ENCODE measurements at places on chromosomes 2 and 18.

DNA sequence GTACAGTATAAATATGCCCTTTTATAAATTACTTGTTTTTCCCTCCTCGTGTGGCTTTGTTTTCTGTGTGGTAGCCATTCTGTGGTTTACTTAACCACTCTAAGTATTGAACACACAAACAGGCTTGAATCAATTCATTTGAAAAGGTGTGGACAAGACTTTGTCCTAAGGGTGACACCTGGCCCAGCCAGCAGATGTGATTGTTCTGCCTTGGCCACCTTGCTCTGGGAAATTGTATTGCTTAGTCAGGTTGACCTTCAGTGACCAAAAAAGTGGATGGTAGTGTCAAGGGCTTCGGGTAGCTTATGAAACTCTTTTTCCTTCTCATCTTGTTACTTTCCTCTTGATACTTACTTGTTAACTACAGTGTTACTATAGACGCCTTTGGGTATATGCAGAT is 61.9 kb downstream of the DGKD start:
- DNase-seq = no peak

DNA sequence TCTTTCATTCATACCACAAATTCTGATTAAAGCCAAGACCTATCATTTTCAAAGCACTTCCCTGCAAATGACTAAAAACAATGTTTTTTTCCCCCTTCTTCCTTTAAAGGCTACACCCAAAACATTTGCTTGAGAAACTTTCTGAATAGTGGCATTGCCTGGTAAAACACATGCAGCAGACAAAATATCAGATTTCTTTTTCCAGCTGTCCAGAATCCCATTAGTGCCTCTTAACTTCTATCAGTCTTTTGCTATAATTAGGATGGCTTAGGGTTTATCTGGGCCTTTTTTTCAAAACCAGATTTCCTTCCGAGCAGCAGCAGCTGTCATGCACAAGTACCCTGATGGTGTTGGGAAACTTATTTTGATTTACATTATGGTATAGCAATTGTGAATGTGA is 50.6 kb downstream of the ALPK2 start:
- no peak for DNase-seq

GRCh38 chr2:29025711-29026110 is 44.6 kb downstream of the TOGARAM2 start:
- no peak for DNase-seq

DNA sequence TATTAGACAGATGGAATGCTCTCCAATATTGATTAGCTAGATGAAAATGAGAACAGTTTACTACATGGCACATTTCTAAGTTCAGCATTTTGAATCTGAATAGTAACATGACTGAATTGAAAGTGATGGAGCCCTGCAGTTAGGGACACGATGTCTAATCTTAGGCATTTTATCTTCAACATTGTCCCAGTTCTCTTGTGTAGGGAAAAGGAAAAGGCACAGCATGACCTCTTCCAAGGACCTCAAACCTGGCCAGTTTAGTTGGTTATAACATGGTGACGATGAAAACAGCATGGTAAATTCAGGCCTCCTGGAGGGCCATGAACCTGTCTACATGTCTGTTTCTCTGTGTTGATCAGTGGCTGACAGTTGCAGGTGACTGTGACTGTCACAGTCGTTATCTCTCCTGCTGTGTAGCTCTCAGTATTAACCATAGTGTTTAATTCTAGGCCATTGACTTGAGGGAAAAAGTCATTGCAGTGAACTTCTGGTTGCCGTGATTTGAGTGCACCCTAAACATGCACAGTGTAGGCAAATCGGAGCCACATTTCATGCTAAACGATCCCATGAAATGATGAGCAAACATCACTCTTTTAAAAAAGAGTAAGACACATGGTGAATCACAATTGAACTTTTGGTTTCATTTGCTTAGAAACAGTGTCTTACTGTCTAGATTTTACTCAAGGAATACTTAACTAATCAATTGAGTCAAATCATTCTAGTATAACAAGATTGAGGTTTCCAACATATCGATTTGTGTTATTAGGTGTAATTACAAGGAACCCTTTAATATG is 129.7 kb downstream of the PHLPP1 start:
- no peak for DNase-seq

DNA sequence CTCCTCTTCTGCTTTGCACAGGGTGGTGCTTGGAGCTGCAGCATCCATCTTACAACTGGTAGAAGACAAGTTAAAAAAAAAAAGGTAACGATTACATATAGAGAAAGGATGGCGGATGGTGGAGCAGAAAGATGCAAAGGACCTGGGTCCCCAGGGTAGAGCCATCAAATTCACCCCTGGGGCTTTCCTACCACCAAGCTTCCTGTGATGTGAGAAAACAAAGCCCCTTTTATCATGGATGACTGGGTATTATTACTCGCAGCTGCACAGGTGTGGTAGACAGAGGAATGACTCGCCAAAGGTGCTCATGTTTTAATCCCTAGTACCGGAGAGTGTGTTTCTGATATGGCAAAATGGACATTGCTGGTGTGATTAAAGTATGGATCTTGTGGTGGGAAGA is 1.3 kb upstream of the ACOXL start:
- no peak for DNase-seq

- DNase-seq = no peak
Measured at GRCh38 chr2:240598311-240598911, 11.9 kb downstream of the CAPN10 start.

- no peak for DNase-seq
Measured at GRCh38 chr2:216119986-216120385, 10.8 kb downstream of the XRCC5 start.

GRCh38 chr2:236943068-236943467 is 142.6 kb upstream of the COPS8 start:
- no peak for DNase-seq

DNA sequence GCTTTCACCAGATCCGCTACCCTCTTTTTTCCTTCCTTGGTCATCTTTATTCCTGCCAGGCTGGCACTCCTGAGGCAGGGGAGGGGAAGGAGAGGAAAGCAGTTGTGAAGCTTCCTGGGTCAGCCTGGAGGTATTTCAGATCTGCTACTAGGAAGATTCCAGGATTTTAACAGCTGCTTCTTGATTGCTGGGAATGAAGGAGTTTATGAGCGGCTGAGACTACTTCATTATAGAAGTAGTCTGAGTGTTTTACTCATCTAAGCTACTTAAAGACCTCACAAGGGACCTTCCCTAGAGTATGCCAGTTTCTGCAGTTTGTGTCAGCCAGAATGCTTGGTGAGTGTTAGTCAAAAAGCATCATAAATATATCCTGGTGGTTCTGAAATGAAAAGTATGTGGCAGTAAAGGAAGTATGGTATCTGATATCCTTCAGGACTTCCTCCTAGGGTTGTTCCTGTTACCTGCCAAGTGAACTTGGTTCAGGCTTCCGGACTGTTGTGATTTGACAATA is 1.9 kb downstream of the TANC1 start:
- peak; percentile 60 for DNase-seq

DNA sequence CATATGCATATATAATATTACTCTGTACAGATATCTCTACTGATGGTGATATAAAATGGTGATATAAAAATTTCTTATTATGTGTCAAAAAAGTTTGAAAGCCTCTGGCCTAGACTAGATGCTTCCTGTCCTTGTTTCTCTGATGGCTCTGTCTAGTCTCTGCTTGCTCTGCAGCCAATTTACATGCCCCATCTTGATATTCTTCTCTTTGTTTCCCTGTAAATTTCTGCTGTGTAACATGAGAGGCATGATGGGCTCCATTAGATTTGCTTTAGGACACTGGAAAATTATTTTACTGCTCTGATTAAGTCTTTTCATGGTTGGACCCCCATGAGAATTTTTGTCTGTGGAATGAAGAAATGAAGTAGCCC is 24.3 kb downstream of the BABAM2 start:
- no peak for DNase-seq

DNA sequence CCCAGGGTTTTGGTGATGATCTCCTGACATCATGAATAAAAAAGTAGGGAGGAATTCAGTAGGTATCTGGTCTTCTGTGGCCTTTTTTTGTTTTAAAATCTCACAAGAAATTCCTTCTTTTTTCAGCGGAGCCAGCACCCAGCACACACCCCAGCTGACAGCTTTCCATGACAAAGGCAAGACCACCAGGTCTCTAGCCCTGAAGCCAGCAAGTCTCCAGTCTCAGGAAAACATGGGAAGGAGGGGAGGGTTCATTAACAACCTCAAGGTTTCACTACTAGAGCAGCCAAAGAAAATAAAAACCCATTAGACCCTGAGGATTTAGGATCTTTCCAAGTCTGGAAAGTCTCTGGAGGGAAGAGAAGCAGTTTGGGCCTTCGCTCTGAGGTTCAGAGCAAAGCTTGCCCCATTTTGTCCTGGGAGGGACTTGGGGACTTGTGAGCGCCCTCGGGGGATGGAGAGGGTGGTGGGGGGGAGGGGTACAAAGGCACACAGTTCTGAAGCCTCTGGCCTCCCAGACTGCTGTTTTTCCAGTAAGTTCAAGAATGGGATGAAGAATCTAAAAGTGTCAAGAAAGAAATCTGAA is 9.0 kb downstream of the FOXI3 start:
- no peak for DNase-seq

DNA sequence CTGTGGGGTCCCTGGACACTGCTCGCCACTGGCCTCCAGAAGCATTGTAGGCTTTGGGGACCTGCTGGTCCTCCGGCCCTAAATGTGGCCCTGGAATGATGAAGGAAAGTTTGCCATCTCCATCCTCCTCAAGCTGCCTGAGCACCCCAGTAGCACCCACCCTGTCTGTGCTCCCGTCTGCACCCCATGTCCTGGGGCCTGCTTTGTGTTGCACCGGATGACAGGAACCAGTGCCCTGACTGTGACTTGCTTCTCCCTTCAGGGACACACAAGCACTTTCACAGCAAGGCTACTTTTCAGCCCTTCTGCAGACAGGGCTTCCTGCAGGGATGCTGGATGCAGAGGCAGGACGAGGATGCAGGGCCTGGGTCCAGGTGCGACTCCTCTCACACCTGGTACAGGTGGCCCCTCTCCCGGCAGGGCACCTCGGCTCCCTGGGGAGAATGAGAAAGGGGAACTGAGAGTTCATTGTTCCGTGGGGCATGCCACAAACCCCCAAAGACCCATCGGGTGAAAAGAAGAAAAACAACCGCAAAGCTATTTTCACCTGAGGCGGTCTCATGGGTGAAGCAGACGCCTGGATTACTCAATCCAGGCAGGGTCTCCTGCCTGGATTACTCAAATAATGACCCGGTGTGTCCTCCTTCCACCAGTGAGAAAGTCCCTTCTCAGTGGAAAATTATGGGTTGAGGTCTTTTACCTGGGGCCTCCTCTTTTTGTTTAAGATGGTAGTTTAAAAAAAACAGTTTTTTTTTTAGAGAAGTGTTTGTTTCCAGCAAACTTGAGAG is 74.9 kb downstream of the LONRF2 start:
- no peak for DNase-seq

DNA sequence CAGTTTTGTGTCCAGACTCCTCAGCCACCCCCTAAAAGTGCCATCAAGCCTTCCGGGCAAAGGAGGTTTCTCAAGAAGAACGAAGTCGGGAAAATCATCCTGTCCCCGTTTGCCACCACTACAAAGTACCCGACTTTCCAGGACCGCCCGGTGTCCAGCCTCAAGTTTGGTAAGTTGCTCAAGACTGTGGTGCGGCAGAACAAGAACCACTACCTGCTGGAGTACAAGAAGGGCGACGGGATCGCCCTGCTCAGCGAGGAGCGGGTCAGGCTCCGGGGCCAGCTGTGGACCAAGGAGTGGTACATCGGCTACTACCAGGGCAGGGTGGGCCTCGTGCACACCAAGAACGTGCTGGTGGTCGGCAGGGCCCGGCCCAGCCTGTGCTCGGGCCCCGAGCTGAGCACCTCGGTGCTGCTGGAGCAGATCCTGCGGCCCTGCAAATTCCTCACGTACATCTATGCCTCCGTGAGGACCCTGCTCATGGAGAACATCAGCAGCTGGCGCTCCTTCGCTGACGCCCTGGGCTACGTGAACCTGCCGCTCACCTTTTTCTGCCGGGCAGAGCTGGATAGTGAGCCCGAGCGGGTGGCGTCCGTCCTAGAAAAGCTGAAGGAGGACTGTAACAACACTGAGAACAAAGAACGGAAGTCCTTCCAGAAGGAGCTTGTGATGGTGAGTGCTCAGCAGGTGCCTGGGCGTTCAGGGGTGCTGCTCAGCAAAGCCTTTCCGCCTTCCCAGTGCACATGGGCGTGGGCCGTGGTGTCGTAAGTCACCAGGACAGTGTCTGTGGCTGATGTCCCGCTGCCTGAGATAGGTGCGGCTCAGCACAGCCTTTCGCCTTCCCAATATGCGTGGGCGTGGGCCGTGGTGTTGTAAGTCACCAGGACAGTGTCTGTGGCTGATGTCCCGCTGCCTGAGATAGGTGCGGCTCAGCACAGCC is 91.0 kb downstream of the SH3BP4 start:
- no peak for DNase-seq

DNA sequence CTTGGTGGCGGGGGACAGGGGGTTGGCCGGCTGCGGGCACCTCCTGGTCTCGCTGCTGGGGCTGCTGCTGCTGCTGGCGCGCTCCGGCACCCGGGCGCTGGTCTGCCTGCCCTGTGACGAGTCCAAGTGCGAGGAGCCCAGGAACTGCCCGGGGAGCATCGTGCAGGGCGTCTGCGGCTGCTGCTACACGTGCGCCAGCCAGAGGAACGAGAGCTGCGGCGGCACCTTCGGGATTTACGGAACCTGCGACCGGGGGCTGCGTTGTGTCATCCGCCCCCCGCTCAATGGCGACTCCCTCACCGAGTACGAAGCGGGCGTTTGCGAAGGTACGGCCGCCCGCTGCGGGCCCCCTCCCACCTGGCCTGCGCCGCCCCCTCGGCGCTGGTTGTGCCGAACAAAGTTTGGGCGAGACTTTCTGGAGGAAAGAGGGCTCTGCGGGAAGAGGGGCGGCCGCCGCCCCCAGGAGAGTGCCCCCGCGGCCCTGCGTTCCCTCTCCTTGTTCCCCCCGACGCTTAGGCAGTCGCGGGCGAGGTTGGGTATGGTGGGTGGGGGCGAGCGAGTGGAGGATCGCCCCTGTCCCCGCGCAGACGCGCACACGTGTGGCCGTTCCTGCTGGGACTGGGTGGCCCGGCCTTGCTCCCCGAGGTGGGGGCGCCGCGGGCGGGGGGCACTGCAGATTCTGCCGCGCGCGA is 866 bp downstream of the CRIM1 start:
- DNase-seq = no peak

- DNase-seq = no peak
Measured at GRCh38 chr2:47799031-47799609, 16.2 kb downstream of the MSH6 start.

DNA sequence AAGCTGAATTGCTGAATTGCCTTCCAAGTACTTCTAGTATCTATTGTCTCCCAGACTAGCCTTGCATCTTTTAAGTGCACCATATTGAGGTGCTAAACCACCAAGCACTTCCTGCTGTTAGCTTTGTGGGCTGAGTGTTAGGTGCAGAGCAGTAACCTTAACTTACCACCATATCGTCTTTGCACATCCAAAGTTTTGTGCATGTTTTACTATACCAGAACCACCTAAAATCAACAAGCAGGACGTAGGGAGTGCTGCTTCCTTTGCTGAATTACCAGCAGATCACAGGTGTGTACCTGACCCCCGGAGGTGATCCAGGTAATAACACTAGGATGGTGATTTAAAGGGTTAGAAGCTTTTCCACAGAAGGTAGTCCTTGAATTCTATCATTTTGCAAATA is 359.9 kb upstream of the HNRNPA3 start:
- no peak for DNase-seq

All from SW 1271 (cell line).